ENCODE measurements at places on chromosomes 11 and 22.

DNA sequence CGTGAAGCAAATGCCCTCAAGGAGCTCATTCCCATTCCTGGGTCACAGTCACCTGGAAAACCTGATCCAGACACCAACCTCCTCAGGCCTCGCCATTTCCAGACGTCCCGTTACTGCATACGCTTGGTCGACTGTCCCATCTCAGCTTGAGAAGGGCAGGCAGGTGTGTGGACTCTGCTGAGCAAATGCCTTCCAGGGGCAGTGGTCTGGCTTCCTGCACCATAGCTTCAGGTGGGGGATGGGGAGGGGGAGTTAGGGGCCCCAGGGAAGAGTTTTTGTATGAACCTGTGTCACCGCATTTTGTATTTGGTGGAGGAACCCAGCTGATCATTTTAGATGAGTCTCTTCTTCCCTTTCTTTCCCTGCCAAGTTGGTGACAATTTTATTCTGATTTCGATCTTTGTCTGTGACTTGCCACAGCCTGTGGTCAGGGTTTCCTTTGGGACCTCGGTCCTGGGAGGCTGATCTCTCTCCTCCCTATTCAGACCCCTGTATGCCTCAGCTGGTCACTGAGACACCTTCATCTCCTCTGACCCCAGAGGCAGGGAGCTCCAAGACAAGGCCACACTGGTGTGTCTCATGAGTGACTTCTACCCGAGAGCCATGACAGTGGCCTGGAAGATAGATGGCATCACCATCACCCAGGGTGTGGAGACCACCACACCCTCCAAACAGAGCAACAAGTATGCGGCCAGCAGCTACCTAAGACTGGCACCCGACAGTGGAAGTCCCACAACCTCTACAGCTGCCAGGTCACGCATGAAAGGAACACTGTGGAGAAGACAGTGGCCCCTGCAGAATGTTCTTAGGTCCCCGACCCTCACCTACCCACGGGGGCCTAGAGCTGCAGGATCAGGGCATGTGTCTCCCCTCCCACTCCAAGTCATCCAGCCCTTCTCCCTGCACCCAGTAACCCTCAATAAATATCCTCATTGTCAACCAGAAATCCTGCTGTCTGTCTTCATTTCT, 22.9 kb downstream of the IGLL5 start:
- no peak for DNase-seq

- no peak for DNase-seq
Measured at GRCh38 chr11:13229136-13229535, 48.5 kb upstream of the BMAL1 start.

GRCh38 chr11:79413268-79413667, 27.6 kb downstream of the TENM4 start:
- DNase-seq = no peak

GRCh38 chr11:102495161-102496042, 35.1 kb downstream of the MMP7 start:
- peak; percentile 71 for DNase-seq

GRCh38 chr11:20363500-20364340, at the start of gene HTATIP2:
HTATIP2 (plus strand) TSS chr11:20363714; CDS start chr11:20364238, 524 bp downstream.
- peak; percentile 76 for DNase-seq

DNA sequence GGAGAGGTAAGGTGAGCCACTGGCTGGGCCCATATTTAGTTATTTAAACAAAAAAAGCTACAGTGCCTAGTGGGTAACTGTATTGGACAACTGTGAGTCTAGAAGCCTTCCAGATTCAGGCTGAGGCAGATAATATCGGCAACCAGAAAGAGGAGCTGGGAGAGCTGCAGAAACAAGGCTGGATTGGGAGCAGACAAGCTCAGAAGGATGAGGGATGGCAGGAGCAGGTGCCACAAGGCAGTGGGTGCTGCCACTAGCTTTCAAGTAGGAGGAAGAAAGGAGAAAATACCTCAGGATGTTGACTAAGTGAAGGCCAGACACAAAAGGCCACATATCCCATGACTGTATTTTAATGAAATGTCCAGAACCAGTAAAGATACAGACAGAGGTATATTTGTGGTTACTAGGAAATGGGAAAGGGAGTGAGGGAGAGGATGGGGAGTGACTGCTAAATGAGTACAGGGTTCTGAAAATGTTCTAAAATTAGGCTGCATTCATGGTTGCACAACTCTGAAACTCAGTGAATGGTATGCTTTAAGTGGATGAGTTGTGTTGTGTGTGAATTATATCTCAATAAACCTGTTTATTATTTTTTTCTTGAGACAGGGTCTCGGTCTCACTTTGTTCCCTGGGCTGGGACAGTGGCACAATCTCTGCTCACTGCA, 11.8 kb upstream of the RAPSN start:
- no peak for DNase-seq

DNA sequence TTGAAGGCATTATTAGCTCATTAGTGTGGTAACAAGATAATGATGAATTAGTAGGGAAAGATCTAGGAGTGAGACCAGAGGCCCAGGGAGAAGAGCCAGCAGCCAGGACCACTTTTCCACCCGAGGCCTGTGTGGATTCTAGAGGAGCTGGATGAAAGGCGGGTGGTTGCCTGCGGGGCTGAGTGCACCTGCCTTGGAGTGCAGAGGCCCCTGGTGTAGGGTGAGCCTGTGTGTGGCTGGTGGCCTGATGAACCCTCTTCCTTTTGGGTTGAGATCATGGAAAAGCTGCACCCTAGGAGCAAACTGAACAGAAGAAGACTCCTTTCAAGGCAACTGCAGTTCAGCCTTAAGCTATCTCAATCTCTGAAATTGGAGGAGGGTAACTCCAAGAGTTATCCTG, 5.9 kb upstream of the TP53AIP1 start:
- DNase-seq = no peak

DNA sequence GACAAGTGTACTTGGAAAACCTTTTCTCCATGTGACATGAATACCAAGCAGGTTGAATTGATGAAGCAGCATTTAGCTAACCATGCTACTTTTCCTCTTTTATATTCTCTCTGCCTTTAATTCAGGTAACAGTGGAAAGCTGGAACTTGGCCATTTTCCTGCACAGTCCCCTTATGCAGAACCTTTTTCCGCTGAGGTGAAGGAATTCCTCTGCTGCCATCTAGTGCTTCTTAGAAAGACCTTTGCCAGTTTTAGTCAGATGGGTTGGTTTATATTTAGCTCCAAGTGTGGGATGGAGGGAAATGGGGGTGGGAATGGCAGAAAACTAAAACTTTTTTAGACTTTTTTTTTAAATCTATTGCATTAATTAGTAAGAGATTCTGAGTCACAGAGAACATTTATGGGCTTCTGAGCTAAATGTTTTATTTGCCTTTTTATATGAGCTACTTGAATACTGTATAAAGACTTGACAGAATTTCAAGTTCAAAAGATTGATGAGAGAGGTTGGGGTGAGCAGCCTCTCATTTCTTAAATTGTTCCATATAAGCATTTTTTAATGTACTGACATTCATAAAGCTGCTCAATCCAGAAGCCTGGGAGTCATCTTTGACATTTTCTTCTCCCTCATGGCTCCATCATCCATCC, 153.9 kb upstream of the ZC3H12C start:
- DNase-seq = peak; percentile 96

DNA sequence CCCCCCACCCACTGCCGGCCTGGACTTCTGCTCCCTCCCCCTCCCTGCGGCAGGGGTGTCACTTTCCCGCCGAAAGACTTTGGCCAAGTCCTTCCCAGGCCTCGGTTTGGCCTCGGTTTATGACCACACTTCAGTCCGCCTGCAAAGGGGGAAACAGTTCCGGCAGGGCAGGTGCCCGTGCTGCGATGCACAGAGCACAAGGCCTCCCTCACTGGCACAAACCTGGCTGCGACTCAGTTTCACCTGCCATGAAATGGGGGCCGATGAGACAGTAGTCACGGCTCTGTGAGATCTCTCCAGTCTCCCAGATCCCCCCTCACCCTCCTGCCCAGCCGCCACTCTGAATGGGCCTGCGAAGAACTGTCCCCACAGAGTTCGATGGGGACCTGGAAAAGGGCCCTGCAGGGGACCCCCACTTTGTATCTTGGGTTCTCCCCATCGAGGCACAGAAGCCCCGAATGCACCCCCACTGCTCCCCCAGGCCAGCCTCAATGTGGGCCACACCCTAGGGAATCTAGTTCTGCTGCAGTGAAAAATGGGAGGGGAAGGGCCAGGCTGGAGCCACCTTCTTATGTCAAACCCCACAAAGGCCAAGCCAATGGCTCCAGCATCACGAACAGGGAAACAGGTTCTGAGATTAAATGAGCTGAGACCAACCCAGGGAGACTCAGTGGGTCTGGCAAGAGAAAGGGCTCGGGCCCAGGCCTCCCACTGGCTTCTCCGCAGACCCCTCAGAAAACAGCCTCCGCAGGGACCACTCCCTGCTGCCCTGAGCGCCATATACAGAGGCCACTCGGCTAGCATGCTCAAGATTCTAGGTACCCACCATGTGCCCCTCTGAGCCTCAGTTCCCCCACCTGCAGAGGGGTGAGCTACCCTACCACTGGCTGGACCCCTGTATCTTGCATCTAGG, 29.0 kb downstream of the ARVCF start:
- DNase-seq = no peak

DNA sequence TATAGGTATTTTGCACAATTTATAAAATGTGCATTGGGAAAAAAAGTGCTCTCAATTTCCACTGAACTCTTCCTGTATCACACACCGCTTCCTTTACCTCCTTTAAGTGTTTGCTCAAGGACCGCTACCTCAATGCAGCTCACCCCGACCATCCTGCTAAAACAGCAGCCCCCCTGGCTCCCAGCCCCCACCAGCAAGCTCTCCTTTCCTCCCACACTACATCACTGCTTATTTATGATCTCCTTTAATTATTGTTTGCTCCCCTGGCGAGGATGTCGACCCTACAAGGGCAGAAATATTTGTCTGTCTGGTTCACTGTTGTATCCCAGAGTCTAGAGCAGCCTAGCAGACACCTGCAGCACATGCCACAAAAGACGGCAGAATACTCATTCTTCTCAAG, 10.0 kb downstream of the SHANK2 start:
- DNase-seq = no peak

- no peak for DNase-seq
Measured at GRCh38 chr11:91587131-91587530, 637.5 kb upstream of the FAT3 start.

- DNase-seq = no peak
Measured at GRCh38 chr11:46625406-46625805, 8.1 kb downstream of the ATG13 start.

DNA sequence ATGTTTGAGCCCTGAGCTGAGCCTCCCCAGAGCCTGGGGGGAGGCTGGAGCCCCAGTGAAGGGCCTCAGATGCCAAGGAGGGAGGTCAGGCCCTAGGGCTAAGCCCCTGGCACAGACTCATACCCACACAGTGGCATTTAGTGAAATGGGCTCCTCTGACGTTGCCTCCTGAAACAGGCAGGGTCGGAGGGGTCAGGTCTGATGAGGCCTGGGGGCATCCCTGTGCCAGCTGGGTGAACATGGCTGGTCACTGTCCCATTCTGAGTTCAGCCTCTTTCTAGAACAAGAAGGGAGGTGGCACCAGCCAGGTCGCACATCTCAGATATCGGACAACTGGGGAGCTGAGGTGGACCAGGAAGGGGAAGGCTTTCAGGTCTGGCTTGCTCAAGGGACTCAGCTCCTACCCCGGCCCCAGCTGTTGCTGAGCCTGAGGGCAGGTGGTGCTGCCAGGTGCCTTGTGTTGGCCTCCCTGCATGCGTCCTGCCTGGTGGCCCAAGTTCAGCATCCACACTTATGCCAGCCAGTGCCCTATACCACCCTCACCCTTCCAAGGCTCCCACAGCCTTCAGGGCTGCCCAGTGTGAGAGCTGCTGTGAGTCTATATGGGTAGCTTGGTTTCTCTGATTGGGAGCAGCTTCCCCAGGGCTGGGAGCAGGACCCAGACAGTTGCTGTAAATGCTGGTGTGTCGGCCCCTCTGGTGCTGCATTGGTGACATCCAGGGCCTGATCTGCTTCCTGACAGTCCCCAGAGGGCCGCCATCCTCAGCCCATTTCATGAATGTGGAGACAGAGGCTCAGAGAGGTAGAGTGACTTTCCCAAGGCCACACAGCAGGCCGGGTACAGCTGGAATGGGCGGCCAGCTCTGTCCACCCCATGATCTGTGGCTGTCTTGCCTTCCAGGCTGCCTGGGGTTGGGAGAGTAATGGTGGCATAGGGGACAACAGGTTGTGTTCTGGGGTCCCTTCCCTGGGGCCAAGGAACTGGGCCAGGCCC, 32.8 kb upstream of the PPARA start:
- no peak for DNase-seq

DNA sequence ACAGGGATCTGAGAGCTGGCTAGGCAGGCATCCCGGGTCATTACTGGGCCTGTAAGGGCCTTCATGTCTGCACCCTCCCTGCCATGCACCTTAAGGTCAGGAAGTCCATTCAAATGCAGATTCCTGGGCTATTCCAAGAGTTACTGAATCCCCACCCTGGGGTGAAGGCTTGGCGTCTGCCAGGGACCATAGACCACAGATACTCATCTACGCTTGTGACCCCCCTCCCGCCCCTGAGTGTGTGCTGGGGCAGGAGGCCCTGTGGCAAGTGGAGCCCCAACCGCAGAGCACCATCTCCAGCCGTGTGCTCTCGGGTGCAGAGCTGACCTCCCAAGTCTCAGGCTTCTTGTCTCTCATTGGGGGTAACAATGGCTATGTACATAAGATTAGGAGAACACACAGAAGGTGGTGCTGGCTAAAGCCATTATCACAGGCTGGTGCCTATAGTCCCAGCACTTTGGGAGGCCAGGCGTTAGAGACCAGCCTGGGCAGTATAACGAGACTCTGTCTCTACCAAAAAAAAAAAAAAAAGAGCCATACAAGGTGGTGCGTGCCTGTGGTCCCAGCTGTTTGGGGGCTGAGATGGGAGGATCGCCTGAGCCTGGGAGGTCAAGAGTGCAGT, 19.1 kb upstream of the KCNQ1OT1 start:
- no peak for DNase-seq

- DNase-seq = no peak
Measured at GRCh38 chr11:104329078-104329665, 165.2 kb upstream of the PDGFD start.

- DNase-seq = no peak
Measured at GRCh38 chr11:20007386-20007785, 152.9 kb downstream of the DBX1 start.

- no peak for DNase-seq
Measured at GRCh38 chr11:17150521-17150920, 57.3 kb downstream of the PIK3C2A start.

DNA sequence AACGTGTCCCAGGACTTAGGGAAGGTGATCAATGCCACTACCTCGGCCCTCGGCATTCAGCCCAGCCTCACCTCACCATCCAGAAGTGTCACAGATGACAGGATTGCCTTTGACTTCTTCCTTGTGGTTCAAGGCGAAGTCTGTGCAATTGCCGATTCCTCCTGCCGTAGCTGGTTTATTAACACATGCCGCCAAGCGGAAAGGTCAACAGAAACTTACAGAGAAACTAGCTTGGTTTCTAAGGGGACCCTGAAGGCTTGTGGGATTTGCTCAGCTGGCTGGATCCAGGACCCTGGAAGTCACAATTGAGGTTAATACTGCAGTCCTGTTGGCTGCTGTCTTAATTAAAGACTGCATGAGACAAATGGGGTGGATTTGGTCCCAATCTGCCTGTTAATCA, 65.6 kb downstream of the SHANK2 start:
- DNase-seq = no peak

DNA sequence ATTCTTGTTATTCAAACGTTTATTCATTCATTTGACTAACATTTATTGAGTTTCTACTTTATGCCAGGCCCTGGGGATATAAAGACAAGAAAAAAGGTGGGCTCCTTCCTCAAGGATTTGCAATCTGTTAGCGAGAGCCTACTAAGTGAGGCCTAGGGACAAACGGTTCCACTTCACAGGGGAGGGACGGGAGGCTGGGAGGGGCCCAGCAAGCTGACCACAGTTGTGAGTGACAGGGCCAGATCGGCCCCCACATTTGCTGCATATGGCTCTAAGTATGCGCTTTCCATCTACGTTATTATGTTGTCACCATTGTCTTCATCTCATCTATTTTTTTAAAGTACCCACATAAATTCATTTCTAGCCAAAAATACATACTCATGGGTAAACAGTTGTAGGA, 271.1 kb downstream of the BUD13 start:
- DNase-seq = no peak
